ELR (cell line): ENCODE measurements at places on chromosomes 11 and 22.

DNA sequence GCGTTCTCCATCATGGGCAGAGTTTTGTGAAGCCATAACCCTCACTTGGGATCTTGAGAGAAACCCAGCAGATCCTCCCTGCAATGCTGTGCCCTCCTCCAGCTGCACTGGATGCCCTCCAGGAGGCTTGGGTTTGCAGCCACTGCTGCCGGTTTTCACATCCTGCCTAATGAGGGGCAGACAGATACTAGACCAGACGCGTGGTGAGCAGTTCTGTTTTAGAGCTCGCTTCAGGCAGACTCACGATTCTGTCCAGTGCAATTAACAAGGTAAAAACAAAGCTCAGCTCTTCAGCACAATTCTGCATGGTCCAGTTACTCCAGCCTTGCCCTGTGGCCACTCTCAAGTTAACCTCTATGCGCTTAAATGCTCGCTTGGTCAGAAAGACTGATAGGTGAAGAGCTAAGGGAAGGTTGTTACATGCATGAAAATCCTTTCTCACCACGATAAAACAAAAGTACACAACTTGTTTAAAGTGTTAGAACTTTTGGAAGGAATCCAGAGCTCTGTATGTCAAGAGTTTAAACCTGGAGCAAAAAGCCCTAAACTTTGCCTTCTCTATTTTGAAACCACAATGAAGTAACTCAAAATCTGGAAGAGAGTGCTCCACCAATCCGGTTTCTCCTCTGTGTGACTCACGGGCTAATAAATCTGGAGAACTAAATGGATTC, 292.3 kb upstream of the FAT3 start:
- no peak for DNase-seq

DNA sequence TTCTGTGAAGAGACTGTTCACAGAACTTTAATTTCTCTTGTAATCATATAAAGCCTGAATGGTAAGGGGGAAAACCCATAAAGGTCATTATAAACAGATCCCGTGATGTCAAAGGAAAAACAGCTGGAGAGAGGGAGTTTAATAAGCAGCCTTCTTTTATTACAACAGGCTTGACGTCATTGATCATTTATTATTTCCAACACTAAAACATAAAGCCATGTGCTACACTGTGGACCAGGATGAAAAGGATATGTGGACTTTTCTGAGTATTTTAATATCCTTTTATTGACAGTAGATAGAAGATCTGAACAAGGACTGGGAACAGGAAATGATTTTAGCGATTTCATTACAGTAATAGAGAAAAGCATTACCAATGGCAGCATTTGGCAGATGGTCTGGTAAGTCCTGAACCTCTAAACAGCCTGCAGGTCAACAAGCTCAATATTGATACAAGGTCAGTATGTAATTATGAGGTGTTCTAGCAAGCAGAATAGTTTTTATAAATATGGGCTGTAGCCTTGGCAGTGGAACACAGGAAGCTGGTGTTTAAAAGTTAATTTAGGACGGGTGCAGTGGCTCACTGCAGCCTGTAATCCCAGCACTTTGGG, 25.1 kb upstream of the TPH1 start:
- DNase-seq, result no peak

DNA sequence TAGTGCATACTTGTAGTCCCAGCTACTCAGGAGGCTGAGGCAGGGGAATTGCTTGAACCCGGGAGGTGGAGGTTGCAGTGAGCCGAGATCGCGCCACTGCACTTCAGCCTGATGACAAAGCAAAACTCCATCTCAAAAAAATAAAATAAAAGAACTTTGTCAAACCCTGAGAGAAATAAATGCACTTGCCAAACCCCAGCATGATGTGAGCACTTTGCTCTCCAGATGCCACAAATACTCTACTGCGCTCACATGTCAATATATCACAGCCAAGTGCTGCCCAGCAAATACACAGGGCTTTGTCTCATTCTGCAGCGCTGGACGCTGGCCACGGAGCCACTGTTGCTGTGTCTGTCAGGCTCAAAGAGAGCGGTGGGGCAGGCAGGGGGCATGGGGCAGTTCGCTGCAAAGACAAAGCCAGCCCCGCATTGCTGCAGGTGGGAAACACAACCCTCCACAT, 45.1 kb downstream of the AHNAK start:
- DNase-seq, result no peak

DNA sequence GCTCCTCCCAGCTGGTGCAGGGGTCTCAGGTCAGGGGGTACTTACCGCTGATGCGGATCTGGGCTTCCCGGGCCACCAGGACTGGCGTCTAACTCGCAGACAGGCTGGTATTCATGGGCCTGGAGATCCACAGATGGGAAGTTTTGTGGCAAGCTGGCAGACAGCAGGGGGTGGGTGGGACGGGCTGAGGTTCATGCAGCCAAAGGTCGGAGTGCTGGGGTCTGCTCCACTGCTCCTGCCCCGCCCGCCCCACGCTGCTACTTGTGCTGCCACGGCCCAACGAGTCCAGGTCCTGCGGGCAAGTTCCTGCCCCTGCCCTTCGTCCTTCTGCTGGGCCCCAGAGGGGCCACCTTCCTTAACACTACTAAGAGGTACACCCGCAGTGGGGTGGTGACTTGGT, 3.1 kb downstream of the ACY3 start:
- DNase-seq, result no peak

DNA sequence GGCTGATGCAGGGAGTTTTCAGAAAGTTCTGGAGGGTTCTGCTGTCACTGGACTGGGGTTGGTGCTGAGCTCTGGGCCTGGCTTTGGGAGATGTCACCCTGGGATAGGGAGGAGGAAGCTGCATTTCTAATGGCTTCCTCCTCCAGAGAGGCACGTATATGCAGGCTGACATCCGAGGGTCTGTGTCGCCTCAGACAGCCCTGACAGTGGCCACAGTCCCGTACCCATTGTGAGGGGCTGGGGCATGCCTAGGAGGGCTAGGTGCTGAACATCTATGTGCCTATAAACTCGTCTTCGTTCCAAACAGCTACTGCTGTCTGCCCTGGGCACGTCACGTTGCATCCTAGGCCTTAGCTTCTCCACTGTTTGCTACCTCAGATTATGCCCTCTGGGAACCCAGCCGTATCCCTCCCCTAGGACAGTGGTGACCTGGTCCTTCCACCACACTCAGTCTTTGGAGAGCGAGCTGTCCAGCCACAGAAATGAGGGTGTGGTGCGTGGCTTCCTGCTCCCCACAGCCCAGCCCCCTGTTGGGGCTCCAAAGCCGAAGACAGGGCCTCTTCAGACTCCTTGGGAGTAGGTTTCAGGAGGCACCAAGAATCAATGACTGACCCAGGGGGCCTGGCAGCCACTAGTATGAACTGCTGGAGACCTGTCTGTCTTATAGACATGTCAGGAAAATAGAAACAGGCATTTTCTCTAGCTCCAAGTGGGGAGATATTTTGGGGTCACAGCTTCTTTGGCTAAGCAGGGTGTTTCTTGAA, 26.4 kb downstream of the ADAMTS15 start:
- DNase-seq, result no peak

- no peak for DNase-seq
Measured at GRCh38 chr11:73716153-73717056, 44.5 kb downstream of the RAB6A start.
